Neural progenitor cell (in vitro differentiated cells): ENCODE measurements at places on chromosomes 2 and 18. TPM values are rescaled to one million over a fixed set of nuclear protein-coding genes. Genes with fewer than 3 reads are reported as not detected.

Gene LRRTM1
- 0.84 TPM in 1 of 2 replicates, not detected in the other for total RNA-seq

Gene KCNJ3
- 0.26 and 0.77 TPM in 2 replicates for total RNA-seq

Gene MYOM1
- total RNA-seq = 0.45 and 1.4 TPM in 2 replicates

Gene AQP12A
- total RNA-seq = not detected in 2 replicates

- no peak for DNase-seq
- H3K4me3 ChIP-seq = no peak overlapping the region
- no peak overlapping the region for H3K27ac ChIP-seq
- no peaks in the 10 kb centered on the region for H3K36me3 ChIP-seq
- H3K27me3 ChIP-seq = no peaks in the 10 kb centered on the region
- H3K4me1 ChIP-seq = no peaks in the 10 kb centered on the region
Measured at GRCh38 chr18:39485696-39486095, 1920.1 kb upstream of the CELF4 start.

DNA sequence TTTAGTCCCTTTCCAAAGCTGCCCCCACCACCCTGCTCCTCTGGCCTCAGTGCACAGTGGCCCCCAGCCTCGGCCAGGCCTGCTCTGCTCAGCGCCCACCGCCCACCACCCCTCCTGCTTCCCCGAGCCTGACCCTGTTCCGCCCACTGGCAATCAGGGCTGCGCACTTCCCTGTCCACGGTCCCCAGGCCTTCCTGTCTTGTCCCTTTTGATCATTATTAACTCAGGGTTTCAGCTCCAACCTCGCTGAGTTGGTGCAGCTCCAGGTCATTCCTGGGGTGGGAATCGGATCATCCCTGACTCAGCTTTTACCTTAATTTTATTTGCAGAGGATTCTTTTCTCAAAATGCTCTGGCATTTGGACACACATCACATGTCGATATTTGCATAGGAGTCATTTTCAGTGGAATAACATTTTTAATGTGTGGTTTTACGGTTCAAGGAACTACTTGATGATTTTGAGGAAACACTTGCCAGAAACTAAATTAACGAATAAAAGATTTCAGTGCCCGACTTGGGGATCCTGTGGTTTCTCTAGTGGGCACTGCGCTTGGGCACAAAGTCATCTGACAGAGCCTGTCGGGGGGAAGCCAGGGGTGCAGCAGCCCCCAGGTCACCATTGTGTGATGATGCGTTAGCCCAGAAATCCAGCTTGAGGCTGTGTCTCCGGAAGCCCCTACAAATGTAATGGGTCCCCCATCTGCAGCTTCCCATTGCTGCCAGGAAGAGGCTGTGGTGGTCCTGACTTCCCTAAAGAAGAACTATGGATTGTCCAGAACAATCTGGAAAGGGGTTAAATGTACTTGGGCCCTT lies 1.0 kb upstream of the ESPNL start:
- H3K4me1 ChIP-seq = peaks cover 7% of the 10 kb centered on the region
- H3K36me3 ChIP-seq = no peaks in the 10 kb centered on the region
- no peak for DNase-seq
- no peak overlapping the region for H3K4me3 ChIP-seq
